ENCODE measurements at places on chromosomes 1 and 21.

DNA sequence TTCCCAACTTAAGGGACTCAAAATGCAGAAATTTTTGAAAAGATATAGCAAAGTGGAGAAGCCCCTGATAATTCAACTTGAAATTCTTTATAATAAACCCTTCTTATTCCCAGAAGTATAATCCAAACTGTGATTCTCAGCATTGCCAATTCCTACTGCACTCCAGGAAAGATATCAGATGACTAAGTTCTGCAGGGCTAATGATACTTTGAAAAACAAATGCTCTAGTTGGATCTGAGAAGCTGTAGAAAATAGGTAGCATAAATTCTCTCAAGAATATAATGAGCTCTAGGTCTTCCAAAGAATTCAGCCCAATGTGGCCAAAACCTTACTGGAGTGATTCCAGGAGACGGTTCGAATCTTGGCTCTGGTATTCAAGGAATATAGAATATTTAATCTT, 294.0 kb upstream of the PTBP2 start:
- DNase-seq = no peak

- no peak for DNase-seq
Measured at GRCh38 chr1:223426936-223427335, 33.7 kb downstream of the CCDC185 start.

GRCh38 chr1:180590889-180591288, 32.1 kb downstream of the OVAAL start:
- no peak for DNase-seq

DNA sequence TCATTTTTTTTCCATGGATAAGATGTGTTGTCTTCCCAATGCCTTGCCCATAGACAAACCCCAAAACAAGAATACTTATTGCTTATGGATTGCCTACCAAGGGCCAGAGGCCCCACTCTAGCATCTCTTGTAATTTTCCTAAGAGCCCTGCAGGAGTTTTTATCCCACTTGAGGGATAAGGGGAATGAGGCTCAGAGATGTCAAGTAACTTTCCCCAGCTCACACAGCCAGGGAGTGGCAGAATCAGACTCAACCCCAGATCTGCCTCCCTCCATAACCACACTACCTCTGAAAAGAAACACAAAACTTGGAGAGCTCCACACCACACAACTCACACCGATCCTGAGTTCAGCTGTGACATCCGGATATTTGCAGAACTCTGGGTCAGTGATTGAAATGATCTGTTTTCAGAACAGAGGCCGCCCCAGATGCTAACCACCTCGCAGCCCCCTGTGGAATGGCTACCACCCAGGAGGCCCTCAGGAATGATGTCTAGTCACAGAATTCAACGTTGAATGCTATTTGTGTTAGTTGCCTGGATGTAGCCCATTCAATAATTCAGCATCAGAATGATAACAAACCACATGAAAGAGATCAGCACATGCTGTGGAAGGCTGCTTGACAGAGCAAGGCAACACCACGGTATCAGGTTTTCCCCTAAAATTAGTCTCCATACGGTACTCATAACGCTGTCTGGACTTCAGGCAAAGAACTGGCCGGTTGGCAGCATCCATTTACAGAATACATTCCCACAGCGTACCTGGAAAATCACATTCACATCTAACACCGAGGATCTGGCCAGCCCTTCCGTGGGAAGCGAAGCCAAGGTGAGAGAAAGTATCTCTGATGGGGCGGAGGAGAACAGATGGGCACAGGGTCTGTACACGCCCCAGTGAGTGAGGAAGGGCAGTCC, 231.9 kb downstream of the TOMM20 start:
- no peak for DNase-seq

DNA sequence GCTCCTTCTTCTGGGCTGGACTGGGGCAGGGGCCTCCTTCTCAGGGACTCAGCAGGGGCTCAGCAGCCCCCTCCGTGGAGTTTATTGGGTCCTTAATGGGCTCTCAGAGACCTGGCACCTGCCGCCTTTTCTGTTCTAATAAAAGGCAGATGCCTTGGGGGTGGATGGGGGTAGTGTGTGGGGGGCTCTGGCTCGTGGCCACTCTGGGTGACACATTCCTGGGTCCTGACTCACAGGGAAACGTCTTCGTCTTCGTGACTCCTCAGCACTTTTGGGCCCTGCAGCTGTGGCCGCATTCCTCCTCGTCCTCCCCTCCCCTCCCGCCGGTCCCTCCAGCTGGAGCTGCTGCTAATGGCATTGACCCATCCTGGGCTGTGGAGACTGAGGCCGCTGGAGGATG, 107.8 kb upstream of the WNT4 start:
- no peak for DNase-seq

- DNase-seq = peak; percentile 53
Measured at GRCh38 chr1:46130606-46131005, 1.8 kb downstream of the PIK3R3 start.

GRCh38 chr1:29311352-29312030, 75.2 kb downstream of the PTPRU start:
- no peak for DNase-seq

DNA sequence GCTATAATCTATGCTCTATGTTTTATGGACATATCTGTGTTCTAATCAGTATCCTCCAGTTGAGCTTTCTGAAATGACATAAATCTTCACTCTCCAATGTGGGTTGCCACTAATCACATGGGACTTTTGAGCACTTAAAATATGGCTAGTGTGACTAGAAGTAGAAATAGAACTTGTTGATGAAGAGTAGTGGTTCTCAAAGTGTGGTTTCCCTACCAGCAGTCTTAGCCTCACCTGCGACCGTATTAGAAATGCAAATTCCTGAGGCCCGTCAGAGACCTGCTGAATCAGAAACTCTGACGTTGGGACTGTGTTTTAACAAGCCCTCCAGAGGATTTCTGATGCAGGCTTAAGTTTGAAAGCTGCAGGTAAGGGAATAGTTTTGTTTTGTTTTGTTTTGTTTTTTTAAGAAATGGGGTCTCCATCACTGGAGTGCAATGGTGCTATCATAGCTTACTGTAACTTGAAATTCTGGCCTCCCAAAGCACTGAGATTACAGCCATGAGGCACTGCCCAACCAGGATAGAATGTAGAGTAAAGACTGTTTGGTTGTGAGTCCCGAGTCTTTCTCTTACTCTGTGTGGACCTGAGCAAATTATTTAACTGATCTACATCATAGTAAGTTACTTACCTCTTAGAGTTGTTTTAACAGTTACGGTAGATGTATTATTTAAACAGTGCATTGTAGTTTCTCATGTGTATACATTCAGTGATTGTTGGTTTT, 21.7 kb downstream of the GLRX2 start:
- DNase-seq = no peak

GRCh38 chr1:21278860-21279845, 11.1 kb downstream of the ECE1 start:
- no peak for DNase-seq

DNA sequence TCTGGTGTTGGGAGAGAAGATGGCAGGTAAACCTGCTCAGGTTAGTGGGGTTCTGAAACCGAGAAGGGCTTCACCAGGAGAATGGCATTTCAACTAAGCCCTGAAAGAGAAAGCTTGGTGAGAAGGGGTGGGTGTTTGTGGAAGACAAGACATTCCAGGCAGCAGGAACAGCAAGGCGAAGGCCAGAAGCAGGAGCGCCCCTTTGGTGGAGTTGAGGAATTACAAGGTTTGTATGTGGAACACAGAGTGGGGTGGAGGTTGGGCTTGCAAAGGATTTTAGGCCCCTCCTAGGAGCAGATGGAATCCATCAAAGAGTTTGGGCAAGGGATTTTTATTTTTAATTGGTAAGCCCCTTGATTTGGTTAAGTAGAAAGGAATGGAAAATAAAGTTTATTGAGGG, 24.8 kb upstream of the ELOA start:
- no peak for DNase-seq

DNA sequence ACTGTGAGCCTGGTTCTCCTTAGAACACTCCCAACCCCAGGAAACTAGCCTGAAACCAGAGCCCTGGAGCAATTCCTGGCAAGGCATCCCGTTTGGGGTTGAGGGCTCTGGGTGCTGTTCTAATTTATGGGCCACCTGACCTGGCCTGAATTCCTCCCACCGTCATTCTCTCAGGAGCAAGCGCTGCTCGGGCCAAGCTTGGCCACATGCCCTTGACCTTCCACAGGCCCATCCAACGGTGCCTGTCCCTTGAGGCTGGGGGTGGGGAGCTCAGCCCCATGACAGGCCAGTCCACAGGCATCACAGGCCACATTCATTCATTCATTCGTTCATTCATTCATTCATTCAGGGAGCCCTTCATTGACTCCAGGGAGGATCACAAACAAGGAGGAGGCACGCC, 5.3 kb downstream of the PADI2 start:
- DNase-seq = no peak

- DNase-seq = no peak
Measured at GRCh38 chr1:234533975-234534876, 55.2 kb upstream of the TARBP1 start.

- DNase-seq = no peak
Measured at GRCh38 chr1:235767795-235768194, 98.9 kb downstream of the LYST start.

- DNase-seq = no peak
Measured at GRCh38 chr1:59565611-59566410, 248.9 kb upstream of the HOOK1 start.

DNA sequence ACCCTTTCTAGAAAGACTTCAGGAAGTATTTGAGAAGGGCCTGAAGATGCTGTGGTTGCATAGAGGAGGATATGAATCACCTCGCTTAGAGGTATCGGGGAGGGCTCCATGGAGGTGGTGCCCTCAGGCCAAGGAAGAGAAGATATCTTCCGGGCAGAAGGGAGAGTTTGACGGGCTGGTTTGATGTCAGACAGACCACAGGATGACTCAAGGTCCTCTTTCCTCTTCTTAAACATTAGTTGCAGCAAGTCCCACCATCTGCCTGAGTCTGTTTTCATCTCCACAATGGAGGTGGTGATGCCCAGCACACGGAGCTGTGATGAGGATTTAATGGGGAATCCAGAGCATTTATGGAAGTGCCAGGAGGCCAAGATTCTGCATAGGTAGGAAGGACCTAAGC, 25.1 kb upstream of the RUNX3 start:
- no peak for DNase-seq

DNA sequence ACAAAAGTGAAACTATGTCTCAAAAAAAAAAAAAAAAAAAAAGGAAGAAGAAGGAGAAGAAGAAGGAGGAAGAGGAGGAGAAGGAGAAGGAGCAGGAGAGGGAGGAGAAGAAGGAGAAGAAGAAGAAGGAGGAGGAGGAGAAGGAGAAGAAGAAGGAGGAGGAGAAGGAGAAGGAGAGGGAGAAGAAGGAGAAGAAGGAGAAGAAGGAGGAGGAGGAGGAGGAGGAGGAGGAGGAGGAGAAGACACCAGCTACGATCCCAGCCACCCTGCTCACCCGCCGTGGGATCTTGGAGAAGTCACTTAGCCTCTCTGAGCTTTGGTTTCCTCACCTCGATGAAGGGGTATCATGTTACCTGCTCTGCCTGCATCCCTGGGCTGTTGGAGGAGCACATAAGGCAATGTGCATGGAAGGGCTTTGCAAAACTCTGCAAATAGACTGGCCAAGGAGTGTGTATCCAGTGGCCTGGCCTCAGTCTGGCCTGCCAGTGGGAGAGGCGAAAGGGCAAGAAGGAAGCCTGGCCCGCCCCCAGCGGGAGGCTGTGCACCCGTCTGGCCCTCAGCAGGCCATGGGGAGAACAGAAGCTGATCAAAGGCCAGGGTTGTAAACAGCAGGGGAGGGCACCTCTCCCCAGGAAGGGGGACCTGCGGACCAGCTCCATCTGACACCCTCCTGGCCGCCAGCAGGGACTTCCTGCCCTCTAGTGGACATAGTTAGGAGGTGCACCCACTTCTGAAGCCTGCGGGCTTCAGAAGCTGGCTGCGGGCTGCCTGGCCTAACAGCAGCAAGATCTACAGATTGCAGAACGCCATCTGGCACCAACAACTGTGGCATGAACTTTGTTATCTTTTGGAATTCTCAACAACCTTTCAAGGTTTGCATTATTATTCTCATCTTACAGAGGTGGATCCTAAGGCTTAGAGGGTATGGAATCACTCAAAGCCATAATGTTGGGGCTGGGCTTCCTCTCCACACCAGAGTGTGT, 19.2 kb upstream of the CDK18 start:
- DNase-seq = peak; percentile 28

DNA sequence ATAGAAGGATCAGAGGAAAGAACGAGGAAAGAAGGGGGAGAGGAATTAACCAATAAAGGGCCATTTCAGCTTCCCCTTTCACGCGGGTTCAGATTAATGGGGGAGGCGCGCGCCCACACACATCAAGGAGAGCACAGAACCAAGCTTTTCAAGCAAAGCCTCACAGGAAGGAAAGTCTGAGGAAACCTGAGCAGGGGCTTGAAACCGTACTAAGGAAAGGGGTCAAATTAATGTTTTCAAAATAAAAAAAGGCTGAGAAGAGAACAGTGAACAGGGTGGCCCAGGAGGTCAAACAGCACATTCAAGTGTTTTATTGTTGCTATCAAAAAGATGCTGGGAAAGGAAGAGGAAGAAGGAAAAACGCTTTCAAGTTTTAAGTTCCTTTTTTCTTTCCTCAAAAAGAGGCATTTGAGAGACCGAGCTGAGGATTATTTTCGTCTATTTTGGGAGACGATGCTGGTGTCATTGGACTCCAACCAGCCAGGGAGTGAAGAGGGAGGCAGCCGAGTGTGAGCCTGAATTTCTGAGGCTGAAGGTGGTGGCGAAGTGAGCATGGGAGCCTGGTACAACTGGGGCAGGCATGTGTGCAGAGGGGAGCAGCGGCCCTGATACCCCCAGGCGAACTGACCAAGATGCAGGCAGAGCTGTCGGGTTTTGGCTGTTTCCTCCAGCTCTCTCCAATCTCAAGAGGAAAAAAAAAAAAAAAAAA, 88.4 kb downstream of the PROX1 start:
- DNase-seq = no peak

DNA sequence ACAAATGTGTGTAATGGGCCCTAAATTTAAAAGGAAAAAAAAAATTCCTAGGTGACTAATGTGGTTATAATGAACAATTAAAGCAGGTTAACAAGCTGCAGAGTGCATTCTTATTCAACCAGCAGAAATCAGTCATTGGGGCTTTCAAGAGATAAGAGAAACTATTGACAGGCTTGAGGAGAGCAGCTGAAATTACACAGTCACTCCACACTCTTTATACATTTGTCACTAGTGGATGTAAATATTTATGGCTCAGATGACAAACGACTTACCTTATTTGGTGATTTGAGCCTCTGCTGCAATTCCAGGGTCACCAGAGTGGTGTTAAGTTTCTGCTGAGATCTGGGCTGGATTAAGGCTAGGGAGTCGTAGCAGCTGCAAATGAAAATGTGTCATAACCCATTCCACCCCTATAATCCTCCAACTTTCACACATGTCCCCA, 896.3 kb downstream of the TTLL7 start:
- no peak for DNase-seq

GRCh38 chr1:189851806-189852367, 625.8 kb downstream of the BRINP3 start:
- peak; percentile 28 for DNase-seq

DNA sequence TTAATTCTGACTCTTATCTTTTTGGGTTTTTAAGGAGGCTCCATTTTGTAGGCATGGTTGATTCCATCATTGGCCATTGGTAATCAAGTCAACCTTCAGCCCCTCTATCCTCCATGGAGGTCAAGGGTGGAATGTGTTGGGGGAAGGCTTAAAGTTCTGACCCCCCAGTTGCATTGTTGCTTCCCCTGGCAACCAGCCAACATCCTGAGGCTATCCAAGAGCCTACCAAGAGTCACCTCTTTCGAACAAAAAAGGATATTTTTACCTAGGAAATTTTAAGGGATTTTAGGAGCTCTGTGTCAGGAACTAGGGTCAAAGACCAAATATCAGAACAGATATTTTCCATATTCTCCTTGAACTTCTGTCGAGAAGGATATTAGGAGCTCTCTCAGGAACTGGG, 251.8 kb downstream of the RYR2 start:
- no peak for DNase-seq

- peak; percentile 24 for DNase-seq
Measured at GRCh38 chr1:23555270-23555985, 3.9 kb downstream of the ID3 start.

- DNase-seq = no peak
Measured at GRCh38 chr1:198550941-198551524, 10.6 kb upstream of the ATP6V1G3 start.

All from NCI-H526 treated with DMSO at 0.1 percent for 48 hours (cell line).